ENCODE measurements at places on chromosomes 2 and 18. TPM values are rescaled to one million over a fixed set of nuclear protein-coding genes. Genes with fewer than 3 reads are reported as not detected.

DNA sequence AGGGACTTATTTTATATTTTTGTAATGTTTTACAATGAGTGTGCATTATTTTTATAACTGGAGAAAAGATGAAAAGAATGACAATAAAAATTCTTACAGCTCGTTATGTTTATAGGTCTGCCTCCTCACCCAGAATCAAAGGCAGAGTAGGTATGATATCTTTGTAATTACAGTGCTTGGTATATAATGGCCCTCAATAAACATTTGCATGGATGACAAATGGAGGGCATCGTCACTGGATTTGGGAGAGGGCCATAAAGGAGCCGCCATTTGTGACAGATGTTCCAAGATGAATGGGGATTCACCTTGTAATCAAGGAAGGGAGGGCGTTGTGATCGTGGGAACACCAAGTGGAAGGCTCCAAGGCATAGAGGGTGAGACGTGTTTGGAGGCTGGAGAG, 22.6 kb upstream of the GIGYF2 start:
- DNase-seq, result no peak

DNA sequence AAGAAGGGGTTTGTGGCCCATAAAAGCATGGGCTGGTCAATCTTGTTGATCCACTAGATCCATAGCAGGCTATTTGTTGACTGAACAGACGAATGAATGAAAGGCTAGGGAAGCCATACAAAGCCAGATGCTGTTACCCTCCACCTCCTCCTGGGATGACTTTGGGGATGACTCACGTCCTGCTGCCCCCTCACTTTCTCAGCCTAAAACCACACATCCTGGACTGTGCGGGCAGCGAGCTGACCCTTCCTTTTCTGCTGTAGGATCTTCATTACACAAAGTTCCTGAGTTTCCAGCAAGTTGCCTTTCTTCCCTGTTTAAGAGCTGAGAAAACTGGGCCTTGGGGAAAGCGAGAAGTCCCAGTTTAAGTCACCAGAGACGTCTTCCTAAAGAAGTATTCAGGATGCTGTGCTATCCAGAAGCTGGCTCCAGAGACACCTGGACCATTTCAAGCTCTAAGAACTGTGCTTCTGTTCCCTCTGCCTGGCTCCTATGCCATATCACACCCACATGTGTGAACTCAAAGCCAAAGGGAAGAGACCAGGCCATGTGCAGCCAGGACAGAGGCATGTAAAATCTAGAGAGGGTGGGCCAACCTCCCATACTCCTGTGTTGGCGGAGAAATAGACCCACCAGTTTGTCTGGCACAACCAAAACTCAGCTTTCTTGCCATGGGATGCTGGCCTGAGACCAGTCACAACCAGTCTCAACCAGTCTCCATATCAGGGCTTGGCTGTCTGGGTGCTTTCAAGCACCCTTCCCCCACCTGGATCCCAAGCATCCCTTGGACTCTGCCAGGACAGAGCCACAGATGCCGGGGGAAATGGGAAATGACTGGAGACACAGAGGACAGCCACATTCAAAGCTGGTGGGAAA, 4.7 kb upstream of the SLC20A1 start:
- DNase-seq, result no peak

DNA sequence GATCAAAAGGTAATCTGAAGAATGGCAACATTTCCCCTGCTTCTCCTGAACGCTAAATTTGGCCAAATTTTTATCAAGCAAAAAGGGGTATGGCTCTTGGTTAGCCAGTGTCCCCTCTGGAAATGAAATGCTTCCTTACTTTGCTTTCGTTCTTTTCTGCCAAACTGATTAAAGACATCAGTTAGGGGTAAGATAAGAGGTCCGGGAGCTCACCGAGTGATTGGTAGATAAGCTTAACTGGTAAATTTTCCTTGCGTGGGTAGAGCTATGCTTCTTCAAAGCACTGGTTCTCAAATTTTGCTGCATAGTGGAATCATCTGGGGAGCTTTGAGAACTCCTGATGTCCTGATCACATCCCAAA, 62.7 kb upstream of the MAPRE2 start:
- no peak for DNase-seq

DNA sequence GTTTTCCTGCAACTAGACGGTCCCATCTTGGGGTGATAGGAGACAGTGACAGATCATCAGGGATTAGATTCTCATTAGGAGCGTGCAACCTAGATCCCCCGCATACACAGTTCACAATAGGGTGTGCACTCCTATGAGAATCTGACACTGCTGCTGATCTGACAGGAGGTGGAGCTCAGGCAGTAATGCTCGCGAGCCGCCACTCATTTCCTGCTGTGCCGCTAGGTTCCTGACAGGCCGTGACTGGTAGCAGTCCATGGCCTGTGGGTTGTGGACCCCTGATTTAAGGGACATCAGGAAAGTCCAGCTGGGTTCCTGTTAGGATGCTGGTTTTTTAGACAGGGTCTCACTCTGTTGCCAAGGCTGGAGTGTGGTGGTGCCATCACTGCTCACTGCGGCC, 48.7 kb downstream of the PTPRM start:
- no peak for DNase-seq

- no peak for DNase-seq
These were observed 15.9 kb upstream of the SEC11C start for GRCh38 chr18:59123588-59124369.

SYT4 gene
- total RNA-seq, result not detected

KCNE4 gene
- total RNA-seq, result 9.1 TPM

PTPRN gene
- total RNA-seq, result not detected
